Amygdala (tissue), 56 donors: ENCODE measurements at places on chromosomes 2 and 18.

DNA sequence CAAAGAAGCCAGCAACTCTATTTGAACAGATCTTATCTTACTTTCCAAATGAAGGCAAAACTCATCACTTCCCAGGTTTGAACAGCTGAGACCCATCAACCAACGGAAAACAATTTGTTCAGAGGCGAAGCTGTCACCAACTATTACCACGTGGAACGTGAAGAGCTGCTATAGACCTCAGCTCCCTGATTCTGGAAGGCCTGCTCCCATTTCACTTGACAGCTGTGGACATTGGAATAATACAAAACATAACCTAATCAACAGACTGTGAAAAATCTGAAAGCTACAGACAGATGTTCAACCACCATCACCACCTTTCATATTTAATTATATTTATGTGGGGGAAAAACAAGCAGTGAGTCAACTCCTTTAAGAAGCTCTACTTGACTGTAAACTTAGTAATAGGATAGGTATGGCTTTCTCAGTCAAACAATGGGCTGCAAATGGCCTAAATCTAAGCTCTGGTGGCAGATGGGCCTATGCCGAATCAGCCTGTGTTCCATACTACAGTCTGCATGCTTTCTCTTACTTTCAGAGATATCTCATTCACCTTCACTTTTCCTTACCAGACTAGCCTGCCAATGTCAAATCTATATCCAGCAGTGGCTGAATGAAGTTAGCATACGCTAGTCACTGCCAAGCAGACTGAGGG, 896.4 kb downstream of the TDRD15 start:
- DNase-seq = no peak

- DNase-seq = no peak
Observed at GRCh38 chr2:241049739-241050623, 51.6 kb downstream of the SNED1 start.

DNA sequence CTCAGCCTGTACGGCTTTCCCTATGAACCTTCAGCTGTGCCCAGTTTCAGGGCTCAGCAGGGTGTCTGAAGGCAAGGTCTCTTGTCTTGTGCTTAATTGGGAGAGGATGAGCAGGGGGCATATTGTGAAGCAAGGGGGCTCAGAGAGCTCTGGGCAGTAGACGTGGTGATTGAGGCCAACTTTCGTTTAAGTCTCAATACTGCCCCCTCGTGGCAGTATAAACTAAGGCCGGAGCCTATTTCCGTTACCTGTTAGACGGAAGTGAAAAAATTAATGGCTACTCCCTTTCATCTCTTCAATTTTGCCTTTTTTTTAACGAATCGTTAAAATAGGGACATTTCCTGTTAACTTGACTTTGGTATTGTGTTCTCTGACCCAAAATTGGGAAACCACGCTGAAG, 193.4 kb downstream of the TDRD15 start:
- no peak for DNase-seq

- no peak for DNase-seq
Observed at GRCh38 chr2:74895001-74895400, 61.1 kb downstream of the HK2 start.

DNA sequence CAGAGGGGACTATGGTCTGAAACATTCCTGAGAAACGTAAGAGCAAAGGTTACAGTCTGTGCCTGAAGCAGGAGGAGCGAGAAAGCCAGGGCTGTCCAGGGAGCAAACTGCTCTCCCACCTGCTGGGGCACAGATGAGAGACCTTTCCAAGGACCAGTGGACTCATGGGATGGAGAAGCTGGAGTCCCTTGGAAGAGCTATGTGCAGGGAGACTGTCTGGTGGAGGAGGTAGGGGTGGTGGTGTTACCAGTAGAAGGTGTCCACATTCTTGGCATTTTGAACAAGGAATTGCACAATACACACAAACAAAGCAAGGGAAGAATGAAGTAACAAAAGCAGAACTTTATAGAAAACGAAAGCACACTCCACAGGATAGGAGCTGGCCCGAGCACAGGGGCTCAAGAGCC, 97.9 kb upstream of the CYRIA start:
- no peak for DNase-seq

DNA sequence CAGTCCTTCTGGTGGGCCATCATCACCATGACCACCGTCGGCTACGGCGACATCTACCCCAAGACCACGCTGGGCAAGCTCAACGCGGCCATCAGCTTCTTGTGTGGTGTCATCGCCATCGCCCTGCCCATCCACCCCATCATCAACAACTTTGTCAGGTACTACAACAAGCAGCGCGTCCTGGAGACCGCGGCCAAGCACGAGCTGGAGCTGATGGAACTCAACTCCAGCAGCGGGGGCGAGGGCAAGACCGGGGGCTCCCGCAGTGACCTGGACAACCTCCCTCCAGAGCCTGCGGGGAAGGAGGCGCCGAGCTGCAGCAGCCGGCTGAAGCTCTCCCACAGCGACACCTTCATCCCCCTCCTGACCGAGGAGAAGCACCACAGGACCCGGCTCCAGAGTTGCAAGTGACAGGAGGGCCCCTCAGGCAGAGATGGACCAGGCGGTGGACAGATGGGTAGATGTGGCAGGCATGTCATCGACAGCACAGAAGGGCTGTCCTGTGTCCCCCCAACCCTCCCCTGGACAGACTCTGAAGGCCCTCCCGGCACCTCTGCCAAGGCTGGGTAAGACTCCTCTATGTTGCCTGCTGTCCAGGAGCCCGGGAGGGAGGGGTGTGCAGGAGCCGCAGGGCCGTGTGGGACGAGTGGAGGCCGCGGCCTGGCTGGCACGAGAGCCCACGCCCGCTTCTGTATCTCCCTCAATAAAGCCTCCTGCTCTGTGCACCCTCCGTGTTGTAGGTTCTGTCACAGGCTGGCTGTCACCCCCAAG, 2.0 kb downstream of the KCNF1 start:
- DNase-seq = no peak

DNA sequence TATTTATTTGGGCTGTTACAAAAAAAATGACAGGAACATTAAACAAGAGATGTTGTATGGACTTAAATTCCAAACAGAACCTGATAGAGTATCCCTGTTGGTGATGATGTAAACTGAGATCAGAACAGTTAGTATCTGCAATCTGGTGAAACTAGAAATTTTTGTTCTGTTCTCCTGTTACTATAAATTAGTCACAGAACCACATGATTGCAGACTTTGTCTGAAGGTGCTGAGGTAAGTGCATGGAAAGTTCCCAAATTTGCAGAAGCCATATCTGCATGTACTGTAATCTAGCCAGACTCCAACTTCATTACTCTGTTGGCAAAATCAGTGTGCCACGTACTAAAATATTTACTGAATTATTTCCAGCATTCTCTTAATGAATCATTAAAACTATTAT, 516.3 kb upstream of the FSIP2 start:
- no peak for DNase-seq

- no peak for DNase-seq
Observed at GRCh38 chr2:235606004-235606715, 112.3 kb downstream of the AGAP1 start.

- no peak for DNase-seq
Observed at GRCh38 chr2:240565333-240566202, 2.7 kb upstream of the RNPEPL1 start.

- no peak for DNase-seq
Observed at GRCh38 chr2:158178646-158179045, 77.0 kb downstream of the UPP2 start.

- DNase-seq = peak; percentile 7
Observed at GRCh38 chr2:227939271-227940027, 68.0 kb downstream of the DAW1 start.

DNA sequence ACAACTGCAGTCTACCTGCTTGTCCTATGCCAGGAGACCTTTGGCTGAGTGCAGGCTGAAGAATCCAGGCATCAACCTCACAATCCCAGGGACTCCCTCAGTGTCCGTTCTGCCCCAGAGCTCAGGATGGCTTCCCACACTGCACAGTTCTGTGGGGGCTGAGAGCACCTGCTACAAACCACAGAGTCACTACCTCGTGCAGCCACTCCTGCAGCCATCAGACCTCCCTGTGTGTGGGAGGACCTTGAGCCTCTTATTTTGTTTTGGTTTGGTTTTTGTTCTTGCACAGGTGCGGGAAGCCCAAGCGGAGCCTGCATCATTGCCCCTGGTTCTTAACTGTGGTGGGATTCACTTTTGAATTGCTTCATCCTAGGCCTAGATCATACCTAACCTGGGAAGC, 31.0 kb downstream of the NAT8 start:
- no peak for DNase-seq

GRCh38 chr2:109513230-109513629, 100.5 kb downstream of the SEPTIN10 start:
- DNase-seq = no peak

GRCh38 chr2:37720533-37721200, 49.2 kb upstream of the CDC42EP3 start:
- no peak for DNase-seq

GRCh38 chr2:113275556-113276215, 3.0 kb downstream of the PAX8 start:
- DNase-seq = no peak

DNA sequence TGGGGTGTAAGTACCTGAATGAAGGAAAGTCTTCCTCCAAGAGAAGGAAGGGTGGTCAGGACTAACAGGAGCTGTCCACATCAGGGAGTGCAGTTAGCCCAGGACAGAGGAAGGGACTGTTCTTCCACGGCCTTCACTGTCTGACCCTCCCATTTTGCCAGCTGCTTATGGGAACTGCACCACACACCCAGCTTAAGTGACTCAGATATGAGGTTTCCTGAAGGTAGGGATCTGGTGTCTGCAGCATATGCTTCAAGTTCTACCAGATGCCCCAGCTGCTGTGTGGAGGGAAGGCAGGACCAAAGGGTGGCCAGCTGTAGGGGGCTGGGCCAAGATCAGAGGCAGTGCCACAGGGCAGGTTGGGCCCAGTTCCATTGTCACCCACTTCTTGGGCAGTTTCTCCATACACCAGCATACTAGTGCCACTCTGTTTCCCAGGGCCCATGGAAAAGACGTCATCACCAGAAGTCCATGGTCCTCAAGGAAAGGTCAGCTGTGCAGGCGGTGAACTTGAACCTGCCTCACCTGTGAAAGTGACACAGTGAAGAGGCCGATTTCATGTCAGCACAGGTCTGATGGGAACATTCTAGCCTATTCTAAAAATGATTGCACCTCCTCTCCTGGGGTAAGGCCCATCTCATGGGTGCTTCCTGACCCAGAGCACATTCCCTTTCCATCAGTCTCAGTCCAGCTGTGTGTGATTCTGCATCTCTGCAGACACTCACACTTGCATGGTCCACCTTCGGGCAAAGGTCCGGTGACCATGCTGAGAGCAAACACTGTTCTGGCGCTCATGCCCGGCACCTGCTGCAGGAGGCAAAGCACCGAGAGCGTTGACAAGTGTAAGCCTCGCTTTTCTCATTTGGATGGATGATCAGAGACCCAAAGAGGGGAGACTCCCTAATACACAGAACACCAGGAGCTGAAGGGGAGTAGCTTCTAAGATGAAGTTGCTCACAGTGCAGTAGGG, 68.0 kb downstream of the ACAA2 start:
- no peak for DNase-seq

DNA sequence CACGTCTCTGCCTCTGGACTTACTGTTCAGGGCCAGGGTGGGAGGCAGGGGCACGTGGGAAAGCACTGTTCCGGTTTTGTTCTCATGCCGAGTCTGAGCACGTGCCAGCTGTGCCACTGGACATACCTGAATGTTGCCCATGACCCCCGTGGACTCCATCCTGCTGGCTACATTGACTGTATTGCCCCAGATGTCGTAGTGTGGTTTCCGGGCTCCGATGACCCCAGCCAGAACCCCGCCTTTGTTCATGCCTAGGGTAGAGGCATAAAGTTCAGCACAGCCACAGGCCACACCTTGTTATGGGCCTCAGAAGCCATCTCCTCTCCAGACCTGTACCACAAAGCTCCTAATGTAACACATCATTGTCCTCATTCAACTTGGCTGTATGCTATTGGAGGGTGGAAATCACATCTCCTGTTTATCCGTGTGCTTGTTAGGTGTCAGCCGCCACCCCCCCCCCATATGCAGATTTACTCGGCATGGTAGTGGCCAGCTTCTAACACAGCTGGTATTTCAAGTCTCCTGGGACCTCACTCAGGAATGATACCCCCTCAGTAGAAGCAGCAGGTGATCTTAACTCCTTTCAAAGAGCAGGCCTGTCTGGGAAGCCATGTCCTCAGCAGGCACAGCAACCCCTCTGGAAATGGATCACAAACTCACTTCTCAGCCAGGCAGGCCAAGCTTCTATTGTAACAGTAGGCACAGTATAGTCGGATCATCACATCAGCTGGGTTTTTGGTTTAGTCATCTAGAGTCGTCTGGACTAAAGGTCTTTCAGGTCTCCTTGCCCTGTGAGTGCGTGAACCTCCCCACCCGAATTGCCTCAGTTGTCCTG, 27.6 kb downstream of the CENPO start:
- DNase-seq = no peak

GRCh38 chr2:241184901-241185300, 3.6 kb upstream of the ANO7 start:
- no peak for DNase-seq

DNA sequence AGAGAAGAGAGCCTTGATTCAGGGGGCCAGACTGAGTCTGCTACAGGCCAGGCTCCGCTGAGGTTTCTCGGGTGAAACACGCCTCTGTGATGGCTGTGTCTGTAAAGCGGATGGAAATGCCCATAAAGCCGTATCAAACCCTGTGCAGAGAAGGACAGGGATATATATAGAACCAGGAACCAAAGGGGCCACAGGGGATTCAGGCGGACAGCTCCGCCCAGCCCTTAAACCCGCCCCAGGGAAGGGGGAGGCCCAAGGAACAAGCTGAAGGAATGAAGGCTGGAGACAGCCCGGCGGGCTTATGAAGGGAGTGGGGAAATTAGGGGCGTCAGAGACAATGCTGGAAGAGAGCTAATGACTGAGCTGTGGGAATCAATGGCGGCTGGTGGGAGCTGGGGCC, 42.1 kb downstream of the NHEJ1 start:
- no peak for DNase-seq

DNA sequence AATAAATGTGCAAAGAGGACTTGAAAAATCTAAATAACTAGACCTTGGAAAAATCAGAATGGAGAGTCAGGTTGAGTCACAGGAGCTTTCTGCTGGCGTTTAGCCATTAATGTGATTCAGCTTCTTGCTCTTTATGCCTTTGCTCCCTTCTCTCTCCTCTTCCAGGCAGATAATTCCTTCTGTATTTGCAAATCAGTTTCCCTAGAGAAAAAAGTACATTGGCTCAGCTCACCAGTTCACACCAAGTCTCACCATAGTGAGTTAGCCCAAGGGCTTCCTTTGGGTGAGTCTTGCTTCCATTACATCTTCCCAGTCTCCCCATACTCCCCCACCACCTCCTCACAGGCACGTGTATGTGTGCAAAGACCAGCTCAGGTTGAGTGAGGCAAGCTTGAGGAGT, 73.6 kb downstream of the CYBRD1 start:
- DNase-seq = no peak
